IgD-negative memory B cell (primary cell): ENCODE measurements at places on chromosomes 16 and 17. TPM values are rescaled to one million over a fixed set of nuclear protein-coding genes. Genes with fewer than 3 reads are reported as not detected.

The TPSAB1 gene
- polyA plus RNA-seq = not detected

The SHISA6 gene
- polyA plus RNA-seq = not detected

The PRSS8 gene
- polyA plus RNA-seq = not detected

The NDE1 gene
- 79.2 TPM for polyA plus RNA-seq

The QPRT gene
- not detected for polyA plus RNA-seq

The KRT12 gene
- not detected for polyA plus RNA-seq

The FKBP10 gene
- polyA plus RNA-seq = not detected

The DHRS7C gene
- polyA plus RNA-seq = not detected

The OTOA gene
- polyA plus RNA-seq = not detected

The DOC2B gene
- polyA plus RNA-seq = not detected

The HID1 gene
- 1.2 TPM for polyA plus RNA-seq

The RNF227 gene
- 3.1 TPM for polyA plus RNA-seq

The FBXL16 gene
- 4.4 TPM for polyA plus RNA-seq

The CD300LB gene
- not detected for polyA plus RNA-seq

The TBC1D3C gene
- polyA plus RNA-seq = not detected

The PPY gene
- not detected for polyA plus RNA-seq

The KRTAP9-2 gene
- polyA plus RNA-seq = not detected

The PLA2G10 gene
- 0.24 TPM for polyA plus RNA-seq

The CIAO3 gene
- 29.4 TPM for polyA plus RNA-seq

The ATP6V0A1 gene
- polyA plus RNA-seq = 17.2 TPM

The AARS1 gene
- 37.6 TPM for polyA plus RNA-seq

The TEX19 gene
- polyA plus RNA-seq = 0.36 TPM

The SULT1A3 gene
- 1.9 TPM for polyA plus RNA-seq

The SSTR5 gene
- not detected for polyA plus RNA-seq

The KLHL10 gene
- polyA plus RNA-seq = 0.16 TPM

The TPPP3 gene
- not detected for polyA plus RNA-seq

The NPIPB8 gene
- not detected for polyA plus RNA-seq

The KRT40 gene
- polyA plus RNA-seq = not detected

The TOM1L1 gene
- not detected for polyA plus RNA-seq

The ZNF624 gene
- 3.9 TPM for polyA plus RNA-seq
